NCI-H1092 (cell line): ENCODE measurements at places on chromosomes 6 and 20.

GRCh38 chr6:132188556-132189264, 212.6 kb downstream of the MOXD1 start:
- DNase-seq: no peak

DNA sequence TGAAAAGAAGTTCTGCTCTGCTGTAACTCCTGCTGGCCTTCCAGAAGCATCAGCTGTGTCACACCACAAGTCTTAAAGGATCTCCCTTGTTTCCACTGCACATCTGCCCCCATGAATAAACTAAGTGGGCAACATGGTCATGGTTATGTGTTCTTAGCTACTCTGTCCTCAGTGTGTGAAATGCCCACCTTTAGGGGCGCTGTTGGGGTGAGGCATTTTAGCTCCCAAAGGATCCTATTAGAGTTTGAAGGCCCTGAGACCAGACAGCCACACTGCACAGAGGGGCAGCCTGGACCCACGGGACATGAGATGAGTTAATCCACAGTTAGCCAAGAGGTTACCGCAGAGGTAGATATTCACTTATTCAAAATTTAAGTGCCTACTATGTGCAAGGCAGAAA, 294.3 kb upstream of the QKI start:
- DNase-seq: no peak

- no peak for DNase-seq
Measured at GRCh38 chr6:111185954-111186353, 98.7 kb downstream of the SLC16A10 start.

DNA sequence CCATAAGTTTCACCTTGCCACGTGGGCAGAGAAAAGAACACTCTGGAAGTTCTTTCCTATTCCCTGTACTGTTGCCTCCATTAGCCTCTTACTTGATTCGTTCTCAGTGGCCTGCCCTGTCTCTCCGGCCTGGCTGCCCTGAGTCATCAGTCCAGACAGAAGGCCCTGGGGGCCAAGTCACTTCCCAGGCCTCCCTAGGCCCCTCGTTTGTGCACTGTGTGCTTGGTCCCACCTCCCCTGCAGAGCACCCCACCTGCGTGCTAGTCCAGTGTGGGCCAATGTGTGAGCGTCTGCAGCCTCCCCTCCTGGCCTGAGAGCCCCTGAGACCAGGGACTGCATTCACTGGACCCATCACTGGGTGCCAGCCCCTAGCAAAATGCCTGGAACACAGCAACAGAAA, 191.2 kb upstream of the RREB1 start:
- no peak for DNase-seq

GRCh38 chr6:137852346-137852745, 14.7 kb upstream of the TNFAIP3 start:
- no peak for DNase-seq

GRCh38 chr6:29739882-29740261, 16.6 kb downstream of the HLA-F start:
- DNase-seq: no peak

- no peak for DNase-seq
Measured at GRCh38 chr6:134425513-134425912, 107.6 kb upstream of the SGK1 start.

DNA sequence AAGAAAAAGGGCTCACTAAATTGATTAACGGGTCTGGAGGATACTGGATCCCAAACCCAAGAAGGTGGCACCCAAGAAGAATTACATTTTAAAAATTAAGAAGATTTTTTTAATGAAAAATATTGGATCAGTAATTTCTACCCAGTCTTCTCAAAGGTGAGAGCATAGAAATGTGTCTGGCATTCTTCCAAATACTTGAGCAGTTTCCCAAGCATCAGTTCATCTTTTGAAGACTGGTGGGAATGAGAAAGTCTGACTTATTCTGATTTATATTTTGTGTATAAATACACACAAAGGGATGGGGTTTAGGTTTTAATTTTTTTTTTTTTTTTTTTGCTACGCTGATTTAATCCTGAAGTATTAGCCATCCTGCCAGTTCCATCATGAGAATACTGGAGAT, 3.3 kb downstream of the MGME1 start:
- DNase-seq: no peak

- DNase-seq: no peak
Measured at GRCh38 chr20:51497542-51498467, 44.7 kb downstream of the NFATC2 start.

GRCh38 chr20:51570739-51571459, 28.4 kb upstream of the NFATC2 start:
- DNase-seq: no peak

DNA sequence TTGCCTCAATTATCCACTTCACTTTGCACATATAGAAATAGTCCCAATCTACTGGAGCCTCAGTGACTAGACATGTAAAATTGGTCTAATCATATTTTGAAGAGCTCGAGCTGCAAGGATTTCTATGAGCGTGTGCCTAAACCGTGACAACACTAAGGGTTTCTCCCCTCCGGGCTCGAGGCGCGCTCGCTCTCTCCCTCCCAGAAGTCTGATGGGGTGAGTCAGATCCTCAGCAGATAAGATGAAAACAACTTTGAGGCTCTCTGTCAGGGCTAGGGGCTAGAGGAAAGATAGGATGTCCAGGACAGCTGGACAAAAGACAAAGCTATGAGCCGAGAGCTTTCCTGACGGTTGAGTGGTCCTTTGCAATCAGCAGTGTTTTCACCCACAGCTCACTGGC, 16.8 kb downstream of the GNAS-AS1 start:
- DNase-seq: no peak

GRCh38 chr20:20780127-20780824, 67.8 kb upstream of the RALGAPA2 start:
- no peak for DNase-seq

GRCh38 chr6:16736856-16737775, 24.1 kb downstream of the ATXN1 start:
- DNase-seq: no peak

DNA sequence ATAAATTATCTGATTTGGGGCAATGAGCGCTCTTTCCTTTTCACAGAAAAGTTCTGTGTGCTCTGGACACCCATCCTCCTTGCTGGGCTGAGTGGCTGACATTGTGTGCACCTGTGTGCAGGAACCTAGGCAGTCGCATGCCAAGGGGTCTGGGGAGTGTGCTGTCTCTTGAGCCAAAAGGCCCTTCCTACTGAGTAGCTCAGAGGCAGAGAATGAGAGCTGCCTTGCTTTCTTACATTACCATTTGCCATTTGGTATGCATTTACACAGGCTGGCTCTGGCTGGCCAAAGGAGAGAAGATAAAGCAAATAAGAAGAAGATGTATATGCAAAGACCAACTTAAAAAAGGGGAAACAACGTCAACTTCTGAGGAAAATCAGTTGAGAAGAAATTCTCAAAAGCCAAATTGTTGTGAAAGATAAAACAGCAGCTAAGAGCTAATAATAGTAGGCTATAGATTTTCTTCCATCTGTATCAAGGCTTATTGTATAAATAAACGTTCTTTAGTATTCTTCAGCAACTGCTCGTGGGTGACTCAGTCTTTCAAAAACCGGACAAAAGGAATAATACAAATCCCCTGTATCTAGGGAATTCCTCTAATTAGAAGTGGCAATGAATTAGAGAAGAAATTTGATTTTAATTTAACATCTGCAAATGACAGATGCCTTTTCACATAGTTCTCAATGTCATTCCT, 121.9 kb downstream of the INSM1 start:
- no peak for DNase-seq

DNA sequence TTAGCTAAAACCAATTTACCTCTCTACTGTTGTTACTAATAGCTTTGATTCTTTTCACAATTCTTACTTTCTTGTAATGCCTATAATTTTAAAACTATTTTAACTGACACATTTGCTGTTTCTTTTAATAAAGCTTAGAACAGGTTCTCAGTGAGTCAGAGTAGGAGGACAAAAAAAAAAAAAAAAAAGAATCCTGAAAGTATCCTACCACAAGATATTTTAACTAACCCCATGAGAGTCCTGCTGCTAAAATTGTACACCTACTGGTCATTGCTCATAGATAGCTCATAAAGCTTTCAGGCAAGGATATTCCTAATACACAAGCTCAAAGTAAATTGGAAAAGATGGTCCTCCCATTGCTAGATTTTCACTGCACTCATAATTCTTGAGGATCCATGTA, 301.0 kb downstream of the CENPW start:
- DNase-seq: no peak

DNA sequence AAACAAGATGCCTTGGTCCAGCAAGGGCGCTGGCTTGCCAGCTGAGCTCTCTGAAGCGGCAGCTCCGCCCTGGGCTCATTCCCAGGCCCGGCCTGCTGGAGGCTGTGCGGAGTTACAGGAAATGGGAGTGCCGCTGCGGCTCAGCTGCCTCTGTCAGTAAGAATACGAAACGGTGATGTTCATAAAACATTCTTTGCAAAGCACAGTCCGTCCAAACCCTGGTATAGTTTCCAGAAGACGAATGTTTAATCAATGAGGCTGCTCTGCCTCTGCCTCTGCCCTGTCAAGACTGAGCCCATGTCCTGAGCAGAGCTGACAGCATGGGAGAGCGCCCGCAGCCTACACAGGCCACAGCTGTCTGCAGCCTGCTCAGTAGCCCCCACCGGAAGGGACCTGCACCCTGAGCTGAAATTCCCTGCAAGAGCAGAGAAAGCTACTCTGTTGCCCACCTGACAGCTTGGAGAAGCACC, 153.3 kb upstream of the SNX9 start:
- peak; percentile 25 for DNase-seq

GRCh38 chr6:124963416-124963785, 1.2 kb downstream of the RNF217 start:
- DNase-seq: no peak
